Activated T-helper 17 cell treated with anti-CD3 and anti-CD28 coated beads, Interleukin-2, amount 50 U/mL, for 72 hours (primary cell): ENCODE measurements at places on chromosomes 12 and 14.
A peak's percentile ranks its signal among the peaks of the same experiment; 100 is the strongest.

- peak; percentile 69 for ATAC-seq
Observed at GRCh38 chr14:21557084-21557901, 22.6 kb downstream of the OR10G3 start.

GRCh38 chr12:95838125-95838524, 20.6 kb upstream of the SNRPF start:
- ATAC-seq, result no peak

DNA sequence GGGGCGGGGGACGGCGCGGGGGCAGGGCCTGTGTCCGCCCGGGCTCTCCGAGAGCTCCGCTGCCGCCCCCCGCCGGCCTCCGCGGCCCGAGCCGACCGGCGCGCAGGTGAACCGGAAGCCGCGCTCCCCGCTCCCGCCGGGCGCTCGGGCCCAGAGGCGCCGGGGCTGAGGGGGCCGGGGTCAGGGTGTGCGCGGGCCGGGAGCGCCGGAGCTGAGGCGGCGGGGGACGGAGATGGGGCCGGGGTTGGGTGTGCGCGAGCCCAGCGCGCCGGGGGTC, 431 bp downstream of the HIP1R start:
- ATAC-seq, result peak; percentile 62

DNA sequence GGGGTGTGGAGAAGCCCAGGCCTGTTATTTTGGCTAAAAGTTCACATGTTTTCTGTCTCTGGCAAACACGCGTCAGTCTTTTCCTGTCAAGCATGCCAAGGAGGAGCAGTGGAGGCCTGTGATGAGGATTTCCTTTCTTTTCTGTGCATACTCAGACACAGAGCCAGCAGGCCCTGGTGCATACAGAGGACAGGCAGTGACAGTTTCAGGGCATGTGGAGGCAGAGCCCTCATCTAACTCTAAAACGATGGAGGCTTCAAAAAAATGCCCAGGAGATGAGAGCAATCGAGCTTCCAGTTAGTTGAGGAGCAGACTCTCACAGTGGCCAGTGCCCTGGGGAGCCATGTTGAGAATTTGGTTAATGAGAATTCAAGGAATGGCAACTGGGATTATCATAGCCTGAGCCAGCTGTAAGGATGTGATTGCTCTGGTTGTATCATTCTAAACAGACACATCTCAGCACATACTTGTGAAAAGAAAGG, 66.5 kb downstream of the TRAFD1 start:
- ATAC-seq, result no peak

DNA sequence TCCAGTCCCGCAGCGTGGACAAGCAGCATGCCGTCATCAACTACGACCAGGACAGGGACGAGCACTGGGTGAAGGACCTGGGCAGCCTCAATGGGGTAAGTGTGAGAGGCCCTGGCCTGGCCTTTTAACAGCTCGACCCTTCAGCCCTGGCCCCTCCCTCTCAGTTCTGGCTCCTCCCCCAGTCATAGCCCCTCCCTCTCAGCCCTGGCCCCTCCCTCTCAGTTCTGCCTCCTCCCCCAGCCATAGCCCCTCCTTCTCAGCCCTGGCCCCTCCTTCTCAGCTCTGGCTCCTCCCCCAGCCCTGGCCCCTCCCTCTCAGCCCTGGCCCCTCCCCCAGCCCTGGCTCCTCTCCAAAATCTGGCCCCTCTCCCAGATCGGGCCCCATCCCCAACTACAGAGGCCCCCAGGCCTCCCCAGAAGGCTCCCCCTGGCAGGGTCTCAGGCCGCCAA, 11.2 kb downstream of the CEP170B start:
- peak; percentile 85 for ATAC-seq

DNA sequence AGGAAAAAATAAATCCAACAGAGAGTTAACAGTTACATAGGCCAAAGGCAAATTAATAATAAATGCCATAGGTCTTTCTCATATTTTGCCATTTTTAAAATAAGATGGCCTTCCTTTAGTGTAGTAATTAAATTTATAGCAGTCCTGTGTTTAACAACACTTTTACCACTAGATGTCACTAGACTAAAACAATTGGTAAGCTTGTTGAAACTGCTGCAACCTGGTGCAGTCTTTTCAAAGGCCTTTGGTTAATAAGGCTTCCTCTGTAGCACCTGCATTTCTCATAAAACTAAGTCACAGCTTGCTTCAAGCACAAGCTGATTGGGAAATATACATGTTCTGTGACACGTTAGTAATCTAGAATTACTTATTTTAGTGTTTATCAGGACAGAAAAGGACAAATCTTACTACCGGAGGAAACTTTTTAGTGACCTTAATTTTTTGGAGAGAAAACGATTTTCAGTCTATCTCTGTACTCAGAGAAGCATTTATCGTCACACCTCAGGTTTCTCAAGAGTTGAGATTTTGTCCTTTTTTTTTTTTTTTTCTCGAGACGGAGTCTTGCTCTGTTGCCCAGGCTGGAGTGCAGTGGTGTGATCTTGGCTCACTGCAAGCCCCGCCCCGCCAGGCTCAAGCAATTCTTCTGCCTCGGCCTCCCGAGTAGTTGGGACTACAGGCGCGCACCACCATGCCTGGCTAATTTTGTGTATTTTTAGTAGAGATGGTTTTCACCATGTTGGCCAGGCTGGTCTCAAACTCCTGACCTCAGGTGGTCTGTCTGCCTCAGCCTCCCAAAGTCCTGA, 20.0 kb downstream of the BORCS5 start:
- peak; percentile 59 for ATAC-seq

DNA sequence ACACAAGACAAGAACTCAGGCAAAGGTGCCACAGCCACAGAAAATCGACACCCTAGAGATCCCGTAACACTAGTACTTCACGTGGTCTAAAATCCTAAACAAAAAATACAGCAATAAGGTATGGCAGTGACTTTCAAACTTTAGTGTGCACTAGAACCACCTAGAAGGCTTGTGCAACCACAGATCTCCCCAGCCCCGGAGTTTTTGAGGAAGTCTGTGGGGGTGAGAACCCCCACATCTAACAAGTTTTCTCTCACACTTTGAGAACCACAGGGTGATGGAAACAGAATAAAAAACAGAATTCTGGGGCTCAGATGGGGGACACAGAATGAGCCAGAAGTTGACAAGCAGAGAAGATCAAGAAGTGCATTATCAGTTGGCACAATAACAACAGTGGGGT, 254.0 kb downstream of the ANO6 start:
- no peak for ATAC-seq

GRCh38 chr12:3073438-3074250, 3.5 kb upstream of the TSPAN9 start:
- peak; percentile 60 for ATAC-seq

DNA sequence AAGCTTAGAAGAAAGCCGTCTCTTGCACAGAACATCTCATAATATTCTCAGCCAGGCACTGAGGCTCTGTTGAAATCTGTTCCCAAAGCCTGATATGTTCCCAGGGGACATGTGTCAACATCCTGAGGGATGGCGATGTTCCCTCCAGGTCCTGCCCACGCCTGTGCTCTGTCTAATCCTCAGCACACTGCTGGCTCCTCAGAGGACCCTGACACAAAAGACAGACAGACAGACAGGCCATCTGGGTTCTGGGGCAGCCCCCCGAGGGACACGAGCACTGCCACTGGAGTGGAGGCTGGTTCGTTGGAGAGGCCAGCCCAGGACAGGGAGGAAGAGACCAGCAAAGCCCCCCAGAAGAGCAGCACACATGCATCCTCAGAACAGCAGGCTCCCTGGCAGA, 27.8 kb downstream of the CHGA start:
- ATAC-seq, result no peak

- ATAC-seq, result no peak
Observed at GRCh38 chr14:89920056-89920455, 34.5 kb downstream of the EFCAB11 start.

GRCh38 chr14:32633224-32633859, 304.2 kb downstream of the AKAP6 start:
- no peak for ATAC-seq

GRCh38 chr12:124930586-124930985, 16.1 kb upstream of the UBC start:
- no peak for ATAC-seq

GRCh38 chr14:32986791-32987540, 48.3 kb downstream of the NPAS3 start:
- no peak for ATAC-seq

DNA sequence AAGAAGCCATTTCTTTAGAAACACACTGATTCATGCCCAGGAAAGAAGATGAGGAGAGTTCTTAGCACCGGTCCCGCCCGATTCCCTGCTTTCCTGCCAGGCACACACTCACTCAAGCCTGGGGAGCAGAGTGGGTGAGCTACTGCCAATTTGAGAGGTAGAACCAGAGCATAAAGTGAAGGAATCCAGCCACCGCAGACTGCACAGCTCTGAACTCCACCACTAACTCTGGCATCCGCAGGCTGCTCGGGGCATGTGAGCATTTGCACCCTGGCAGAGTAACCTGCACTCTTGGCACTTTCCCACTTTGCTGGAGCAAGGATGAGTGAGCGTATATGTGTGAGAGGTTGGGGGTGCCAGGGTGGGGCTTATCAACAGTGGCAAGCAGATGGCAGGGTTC, 4.0 kb upstream of the SYNDIG1L start:
- no peak for ATAC-seq

DNA sequence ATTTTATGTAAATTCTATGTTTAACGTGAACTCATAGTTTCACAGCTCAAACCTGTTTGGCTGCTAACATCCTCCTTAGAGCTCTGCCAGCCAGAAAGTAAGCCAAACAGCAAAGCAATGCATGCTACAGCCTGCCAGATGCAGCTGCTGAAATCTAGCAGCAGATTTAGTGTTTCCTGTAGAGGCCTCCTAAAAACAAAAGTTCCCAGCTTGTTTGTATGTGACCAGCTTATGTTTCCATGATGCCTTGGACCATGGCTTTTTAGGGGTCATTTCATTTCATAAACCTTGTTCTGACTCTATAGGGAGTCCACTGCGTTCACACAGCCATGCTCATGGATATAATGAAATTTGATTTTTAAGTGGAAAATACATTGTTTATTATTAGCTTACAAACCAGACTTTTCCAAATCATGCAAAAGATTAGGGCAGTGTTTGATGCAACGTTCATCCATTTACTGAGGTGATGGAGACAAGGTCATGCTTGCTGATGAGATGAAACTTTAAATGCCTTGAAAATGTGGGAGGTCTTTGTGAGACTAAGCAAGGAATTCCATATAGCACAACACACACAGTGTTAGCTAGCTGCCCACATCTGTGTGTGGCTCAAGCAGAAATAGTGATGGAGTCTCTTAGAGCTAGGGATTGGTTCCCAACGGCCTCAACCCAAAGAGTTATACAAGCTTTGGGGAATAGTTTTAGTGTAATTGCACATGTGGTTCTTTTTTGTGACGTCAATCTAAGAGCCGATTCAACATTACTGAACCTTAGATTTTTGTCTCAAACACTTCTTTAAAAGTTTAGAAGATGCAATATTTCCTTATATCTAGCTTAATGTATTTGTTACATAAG, 157.5 kb upstream of the LRIG3 start:
- no peak for ATAC-seq

DNA sequence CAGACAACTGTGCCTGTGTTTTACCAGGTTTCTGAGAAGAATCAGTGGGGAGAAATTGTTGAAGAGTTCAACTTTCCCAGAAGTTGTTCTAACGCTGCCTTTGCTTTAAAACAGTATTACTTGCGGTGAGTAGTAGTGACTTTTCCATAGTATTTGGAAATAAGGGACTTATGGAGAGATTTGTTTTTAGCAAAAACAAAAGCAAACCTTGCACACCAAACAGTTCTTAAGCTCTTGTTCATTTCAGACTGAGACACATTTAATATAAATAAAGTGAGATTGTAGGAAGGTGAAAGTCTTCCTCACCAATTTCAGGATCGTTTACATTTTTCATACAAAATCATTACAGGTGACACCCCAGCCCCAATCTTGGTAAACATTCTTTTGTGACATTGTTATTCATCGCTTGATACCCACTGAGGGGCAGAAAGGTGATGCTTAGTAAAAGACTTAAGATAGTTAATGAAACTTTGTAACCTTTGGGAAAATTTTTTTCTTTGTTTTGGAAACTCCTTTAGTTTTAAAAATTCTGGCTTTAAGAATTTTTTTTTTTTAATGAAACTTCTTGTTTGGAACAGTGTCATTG, 1.8 kb downstream of the ARID2 start:
- ATAC-seq, result no peak
